ENCODE measurements at places on chromosomes 12 and 14. TPM values are rescaled to one million over a fixed set of nuclear protein-coding genes. Genes with fewer than 3 reads are reported as not detected.

The ADCY4 gene
- total RNA-seq = 1.4 TPM

- no peak for DNase-seq
- no peaks in the 10 kb centered on the region for H3K36me3 ChIP-seq
- H3K4me3 ChIP-seq = no peak overlapping the region
- peaks cover 12% of the 10 kb centered on the region for H3K4me1 ChIP-seq
- H3K27ac ChIP-seq = no peak overlapping the region
Observed at GRCh38 chr12:104414581-104415341, 42.0 kb upstream of the CHST11 start.

The COQ10A gene
- 7.5 TPM for total RNA-seq

GRCh38 chr14:66045572-66046021, 440.6 kb upstream of the CCDC196 start:
- no peak for DNase-seq
- no peak overlapping the region for H3K27ac ChIP-seq
- peaks cover 2% of the 10 kb centered on the region for H3K27me3 ChIP-seq
- no peaks in the 10 kb centered on the region for H3K36me3 ChIP-seq
- no peaks in the 10 kb centered on the region for H3K4me1 ChIP-seq

DNA sequence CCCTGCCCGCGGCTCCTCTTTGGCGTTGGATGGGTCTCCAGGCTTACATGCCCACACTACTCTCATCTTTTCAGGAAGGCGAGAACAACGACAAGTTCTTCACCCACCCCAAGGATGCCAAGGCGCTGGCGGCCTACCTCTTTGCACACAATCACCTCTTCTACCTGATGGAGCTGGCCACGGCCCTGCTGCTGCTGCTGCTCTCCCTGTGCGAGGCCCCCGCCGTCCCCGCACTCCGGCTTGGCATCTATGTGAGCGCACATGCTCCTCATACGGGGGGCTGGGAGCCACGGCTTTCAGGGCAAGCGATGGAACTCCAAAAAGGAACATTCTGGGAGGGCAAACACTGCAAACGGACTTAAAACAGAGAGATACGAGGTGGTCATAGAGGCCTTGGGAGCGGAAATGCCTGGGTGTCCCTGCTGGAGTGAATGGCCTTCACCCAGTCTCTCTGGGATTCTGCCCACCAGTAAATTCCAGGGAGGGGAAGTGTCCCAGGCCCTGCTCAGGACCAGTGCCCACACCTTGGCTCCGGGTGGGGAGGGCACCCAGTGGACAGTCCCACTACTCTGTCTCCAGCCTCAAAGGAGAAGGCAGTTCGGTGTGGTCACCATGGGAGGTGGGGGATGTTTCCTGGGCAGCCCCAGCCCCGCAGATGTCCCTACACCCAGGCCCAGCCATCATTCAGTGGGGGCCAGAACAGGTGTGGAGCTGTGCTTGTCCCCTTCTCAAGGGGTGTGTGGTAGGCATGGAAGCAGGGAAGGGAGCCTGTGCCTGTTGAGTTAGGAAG, 45.0 kb downstream of the TPCN1 start:
- H3K27ac ChIP-seq = no peak overlapping the region
- peaks cover 26% of the 10 kb centered on the region for H3K4me1 ChIP-seq
- H3K4me3 ChIP-seq = no peak overlapping the region
- no peaks in the 10 kb centered on the region for H3K27me3 ChIP-seq
- DNase-seq = no peak
- peaks cover 55% of the 10 kb centered on the region for H3K36me3 ChIP-seq

DNA sequence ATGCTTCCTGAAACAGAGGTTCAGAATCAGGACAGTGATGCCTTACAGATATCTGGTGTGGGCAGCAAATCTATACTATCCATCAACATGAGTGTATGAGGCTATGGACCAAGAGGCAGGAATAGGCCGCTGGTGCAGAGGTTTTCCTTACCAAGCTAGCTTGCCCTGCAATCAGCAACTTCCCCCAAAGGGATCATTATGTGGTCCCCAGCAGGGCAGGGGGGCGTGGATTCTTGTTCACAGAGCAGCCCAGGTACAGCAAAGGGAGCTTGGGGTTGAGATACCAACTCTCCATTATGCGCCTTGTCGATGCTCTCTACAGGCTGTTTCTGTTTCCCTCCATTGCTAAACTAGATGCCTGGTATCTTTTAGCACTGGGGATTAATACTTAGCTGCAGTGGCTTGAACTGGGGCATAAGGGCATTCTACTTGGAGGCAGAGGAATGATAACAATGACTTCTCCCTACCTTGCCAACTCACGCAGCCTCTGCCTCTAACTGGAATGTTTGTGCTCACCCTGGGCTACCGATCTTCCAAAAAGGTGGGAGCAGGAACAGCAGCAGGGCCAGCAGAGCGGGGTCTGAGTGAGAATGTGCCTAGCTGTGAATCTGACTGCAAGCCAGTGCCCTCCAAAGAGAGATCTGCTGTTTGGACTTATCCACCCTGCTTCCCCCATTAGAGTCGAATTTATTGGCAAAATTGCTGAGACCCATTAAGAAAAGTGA, 10.3 kb upstream of the KRT1 start:
- H3K4me3 ChIP-seq = peak overlapping the region; percentile 65
- no peaks in the 10 kb centered on the region for H3K27me3 ChIP-seq
- no peaks in the 10 kb centered on the region for H3K36me3 ChIP-seq
- H3K27ac ChIP-seq = no peak overlapping the region
- H3K4me1 ChIP-seq = peaks cover 44% of the 10 kb centered on the region
- no peak for DNase-seq

DNA sequence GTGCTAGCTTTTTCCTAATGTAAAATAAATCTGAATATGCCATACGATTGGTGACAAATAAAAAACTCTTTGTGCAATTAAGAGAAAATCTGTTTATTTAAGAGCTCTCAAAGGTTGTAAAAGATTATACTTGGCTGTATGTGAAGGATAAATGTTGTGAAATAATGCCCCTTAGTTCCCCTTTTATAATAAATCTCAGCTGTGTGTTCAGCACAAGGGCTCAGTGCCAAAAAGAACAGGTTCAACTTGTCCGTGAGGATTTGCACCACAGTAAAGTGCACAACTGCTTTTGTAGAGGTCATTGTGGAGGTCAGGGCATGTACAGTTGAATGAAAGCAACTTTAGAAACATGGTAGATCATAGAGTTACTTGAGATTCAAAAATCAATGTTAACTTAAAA, 118.6 kb downstream of the TRMT5 start:
- no peak for DNase-seq
- no peak overlapping the region for H3K27ac ChIP-seq
- peaks cover 14% of the 10 kb centered on the region for H3K4me1 ChIP-seq
- no peaks in the 10 kb centered on the region for H3K27me3 ChIP-seq

DNA sequence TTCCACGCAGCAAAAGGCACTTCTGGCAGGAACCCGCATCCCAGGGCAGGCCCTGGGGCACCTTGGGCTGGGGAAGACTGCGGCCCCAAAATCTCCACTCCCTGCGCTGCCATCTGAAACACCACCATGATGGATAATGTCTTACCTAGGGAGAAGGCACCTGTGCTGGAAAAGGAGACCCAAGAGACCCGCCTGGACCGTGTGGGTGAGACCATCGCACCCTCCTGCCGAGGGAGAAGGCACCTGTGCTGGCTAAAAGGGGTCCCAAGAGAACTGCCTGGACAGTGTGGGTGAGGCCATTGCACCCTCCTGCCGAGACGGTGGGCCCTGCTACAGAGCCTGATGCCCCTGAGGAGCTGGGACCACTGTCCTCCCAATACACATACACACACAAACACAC, 24.8 kb upstream of the INF2 start:
- peaks cover 5% of the 10 kb centered on the region for H3K27me3 ChIP-seq
- no peak for DNase-seq

DNA sequence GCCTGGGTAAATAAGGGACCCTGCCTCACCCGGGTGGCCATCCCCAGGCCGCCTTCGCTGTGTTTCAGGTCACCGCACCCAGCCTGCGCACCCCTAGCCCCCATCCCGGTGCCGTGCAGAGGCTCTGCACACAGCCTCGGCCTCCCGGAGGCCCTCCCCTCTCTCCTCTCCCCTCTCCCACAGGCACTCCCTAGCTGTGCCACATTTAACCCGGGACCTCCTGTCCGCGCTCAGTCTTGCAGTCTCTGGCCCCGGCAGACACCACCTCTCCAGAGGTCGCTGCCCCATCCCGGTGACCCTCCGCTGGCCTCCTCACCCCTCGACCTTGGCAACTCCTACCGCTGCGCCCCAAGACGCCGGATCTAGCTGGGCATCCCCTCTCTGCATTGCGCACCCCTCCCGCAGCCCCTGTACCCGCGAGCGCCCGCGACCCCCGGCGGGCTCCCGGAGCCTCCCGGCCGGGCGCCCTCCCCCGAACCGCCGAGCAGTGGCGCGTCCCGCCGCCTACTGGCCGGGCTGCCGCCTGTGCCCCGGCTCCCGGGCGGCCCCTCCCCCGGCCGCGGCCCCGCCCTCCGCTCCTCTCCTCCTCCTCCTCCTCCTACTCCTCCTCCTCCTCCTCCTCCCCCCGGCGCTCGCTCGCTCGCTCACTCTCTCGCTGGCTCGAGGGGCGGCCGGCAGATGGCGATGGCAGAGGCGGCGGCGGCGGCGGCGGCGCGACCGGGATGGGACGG, 120.7 kb downstream of the AACS start:
- no peak within 1 kb of the TSS for H3K4me3 ChIP-seq
- no peak within 1 kb of the TSS for H3K27ac ChIP-seq
- peaks cover 63% of the 10 kb centered on the region for H3K27me3 ChIP-seq
- peaks cover 6% of the 10 kb centered on the region for H3K4me1 ChIP-seq
- no peaks in the 10 kb centered on the region for H3K36me3 ChIP-seq
- DNase-seq = peak; percentile 75

The NKX2-1 gene
- not detected for total RNA-seq

GRCh38 chr12:15044471-15044870, 71.6 kb downstream of the PDE6H start:
- no peaks in the 10 kb centered on the region for H3K4me1 ChIP-seq
- no peak overlapping the region for H3K4me3 ChIP-seq
- no peaks in the 10 kb centered on the region for H3K27me3 ChIP-seq
- no peaks in the 10 kb centered on the region for H3K36me3 ChIP-seq

The DEGS2 gene
- 2.6 TPM for total RNA-seq

DNA sequence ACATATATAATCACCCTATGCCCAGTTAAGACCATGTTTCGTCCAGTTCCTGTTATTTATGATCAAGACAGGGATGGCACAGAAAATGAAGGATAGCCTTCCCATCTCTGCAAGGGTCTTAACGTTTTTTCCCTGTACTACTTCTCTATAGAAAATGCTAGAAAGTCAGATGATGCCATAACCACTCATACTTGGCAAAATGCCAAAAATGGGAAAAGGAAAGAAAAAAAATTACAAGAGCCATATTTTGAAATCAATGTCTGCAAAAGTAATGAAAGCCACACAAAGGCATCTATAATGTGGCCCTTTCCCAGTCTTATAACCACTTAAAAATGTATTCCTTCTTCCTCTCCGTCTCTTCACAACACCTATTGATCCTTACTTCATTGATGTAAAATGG, 1.8 kb upstream of the MYL6B start:
- H3K4me3 ChIP-seq = peak overlapping the region; percentile 88
- H3K27me3 ChIP-seq = no peaks in the 10 kb centered on the region
- no peak for DNase-seq
- peak overlapping the region; percentile 99 for H3K27ac ChIP-seq
- peaks cover 23% of the 10 kb centered on the region for H3K4me1 ChIP-seq

DNA sequence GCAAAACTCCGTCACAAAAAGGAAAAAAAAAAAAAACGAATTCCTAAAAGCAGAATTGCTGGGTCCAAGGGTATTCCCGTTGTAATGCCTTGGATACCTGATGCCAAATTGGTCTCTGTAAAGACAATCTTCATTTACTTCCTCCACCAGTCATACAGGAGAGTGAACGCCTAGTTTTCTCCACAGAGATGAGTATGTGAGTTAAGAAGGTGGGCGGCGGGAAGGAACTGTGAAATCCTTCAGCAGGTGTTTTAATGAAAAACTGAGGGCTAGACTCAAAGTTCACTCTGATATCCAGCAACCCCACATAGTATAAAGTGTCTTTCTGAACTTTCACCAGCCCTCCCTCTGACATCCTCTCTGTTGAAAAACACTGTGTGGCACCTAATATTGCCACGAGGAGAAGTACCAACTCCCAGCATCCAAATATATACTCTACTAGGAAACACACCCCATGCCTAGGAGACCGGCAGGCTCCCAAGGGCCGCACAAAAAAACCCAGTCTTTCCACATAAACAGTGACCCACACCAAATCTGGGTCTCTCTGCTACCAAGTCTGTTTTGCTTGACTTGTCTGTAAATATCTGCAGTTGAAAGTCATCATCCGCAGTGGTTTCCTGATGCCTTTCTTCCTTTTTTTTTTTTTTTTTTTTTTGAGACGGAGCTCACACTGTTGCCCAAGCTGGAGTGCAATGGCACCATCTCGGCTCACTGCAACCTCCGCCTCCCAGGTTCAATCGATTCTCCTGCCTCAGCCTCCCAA, 30.3 kb upstream of the FOXN3 start:
- H3K36me3 ChIP-seq = peaks cover 18% of the 10 kb centered on the region
- H3K4me3 ChIP-seq = no peak overlapping the region
- peak overlapping the region; percentile 77 for H3K27ac ChIP-seq
- no peaks in the 10 kb centered on the region for H3K27me3 ChIP-seq

The DPPA3 gene
- total RNA-seq = not detected

DNA sequence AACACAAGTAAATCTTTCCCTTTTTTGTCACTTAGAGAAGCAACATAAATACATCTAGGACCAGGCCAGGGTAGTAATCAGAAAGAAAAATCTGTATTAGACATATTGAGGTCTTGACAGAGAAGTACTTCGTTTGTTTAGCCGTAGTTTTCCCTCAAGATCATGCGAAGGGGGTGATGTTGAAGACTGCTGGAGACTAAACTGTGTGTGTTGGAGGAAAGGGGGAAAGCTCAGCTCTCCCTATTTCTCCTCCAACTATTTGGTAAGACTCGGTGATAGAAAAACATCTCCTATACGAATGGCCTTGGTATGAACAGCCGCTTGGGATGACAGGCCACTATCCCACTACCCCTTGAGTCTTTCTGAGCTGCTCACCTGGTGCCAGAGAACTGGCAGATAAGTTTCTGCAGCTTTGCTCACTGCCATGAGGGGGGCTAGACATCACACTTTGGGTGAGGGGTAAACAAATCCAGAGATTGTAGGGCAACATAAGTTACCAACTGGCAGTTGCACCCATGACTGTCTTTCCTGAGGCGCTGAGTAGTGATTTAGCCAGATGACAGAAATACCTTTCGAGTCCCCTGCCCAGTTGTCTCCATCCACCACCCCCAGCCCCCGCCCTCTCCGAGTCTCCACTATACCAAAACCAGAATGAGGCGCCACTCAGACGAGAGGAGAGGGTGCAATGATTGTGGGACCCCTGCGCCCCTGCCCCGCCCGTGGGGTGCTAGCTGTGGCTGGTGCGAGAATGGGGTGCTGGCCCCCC, 685 bp downstream of the VAMP1 start:
- peak overlapping the region; percentile 82 for H3K27ac ChIP-seq
- H3K27me3 ChIP-seq = no peaks in the 10 kb centered on the region
- DNase-seq = no peak
- peak overlapping the region; percentile 91 for H3K4me3 ChIP-seq
- peaks cover 57% of the 10 kb centered on the region for H3K4me1 ChIP-seq

The PLCZ1 gene
- not detected for total RNA-seq

Measured in activated CD4-positive, alpha-beta T cell treated with anti-CD3 and anti-CD28 coated beads for 36 hours (primary cell).